HEK293T (cell line): ENCODE measurements at places on chromosomes 16 and 17.
A peak's percentile ranks its signal among the peaks of the same experiment; 100 is the strongest.

GRCh38 chr16:17451843-17452242 lies 18.9 kb downstream of the XYLT1 start:
- no peak for DNase-seq

- DNase-seq: no peak
Observed at GRCh38 chr17:72460711-72461110, 339.9 kb downstream of the SOX9 start.

GRCh38 chr17:77269696-77270681 lies 129.2 kb downstream of the SEC14L1 start:
- DNase-seq: no peak

DNA sequence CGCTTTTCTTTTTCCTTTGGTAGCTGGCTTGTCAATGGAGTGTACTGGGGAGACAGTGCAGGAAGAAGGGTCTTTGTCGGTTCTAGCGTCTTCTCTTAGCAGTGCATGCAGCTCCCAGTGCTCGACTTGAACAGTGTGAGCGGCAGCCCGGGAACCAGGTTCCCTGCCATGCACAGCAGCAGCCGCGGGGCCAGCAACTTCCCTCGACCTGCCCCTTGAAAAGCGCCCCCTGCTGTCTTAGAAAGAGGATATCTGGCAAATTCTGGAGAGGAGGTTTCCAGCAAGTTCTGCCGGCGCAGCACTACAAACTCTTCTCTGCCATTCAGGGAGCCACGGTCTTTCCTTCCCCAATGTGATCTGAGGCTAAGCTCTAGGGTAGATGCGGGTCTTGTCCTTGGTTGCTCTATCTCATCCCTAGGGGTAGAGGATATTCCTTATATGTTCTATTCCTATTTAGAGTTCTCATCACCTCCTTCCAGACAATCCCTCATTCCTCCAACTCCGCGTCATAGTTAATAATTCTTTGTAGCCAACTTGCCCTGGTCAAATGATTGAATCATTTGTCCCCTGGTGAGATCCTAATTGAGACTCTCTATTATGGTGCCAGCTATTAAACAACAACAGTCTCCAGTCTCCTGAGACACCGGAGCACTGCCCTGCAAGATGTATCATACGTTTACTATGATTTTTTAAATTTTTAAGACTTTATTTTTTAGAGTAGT lies 451.3 kb downstream of the PMP22 start:
- peak; percentile 58 for DNase-seq

- no peak for DNase-seq
Observed at GRCh38 chr16:86491640-86492023, 18.7 kb upstream of the FOXF1 start.

DNA sequence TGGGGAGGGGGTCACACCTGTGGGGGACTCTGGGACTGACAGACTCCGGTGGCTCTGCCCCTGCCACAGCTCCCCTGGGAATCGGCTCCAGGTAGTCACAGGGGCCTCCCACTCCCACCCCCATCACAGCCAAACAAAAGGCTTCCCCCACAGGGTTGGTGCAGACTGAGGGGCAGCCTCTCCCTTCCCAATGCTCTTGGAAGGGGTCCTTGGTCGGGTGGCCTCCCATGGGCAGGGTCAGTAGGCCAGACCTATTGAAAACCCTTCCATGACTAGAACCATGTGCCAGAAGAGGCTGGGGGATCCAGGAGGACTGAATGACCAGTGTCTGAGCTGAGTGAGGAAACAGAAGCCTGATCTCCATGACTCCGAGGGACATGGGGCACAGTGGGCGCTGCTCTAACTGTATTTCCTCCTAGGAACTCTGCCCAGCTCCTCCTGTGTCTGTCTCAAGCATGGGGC lies 28.6 kb downstream of the TK2 start:
- DNase-seq: no peak

GRCh38 chr17:38355251-38355650 lies 3.6 kb downstream of the SOCS7 start:
- no peak for DNase-seq

DNA sequence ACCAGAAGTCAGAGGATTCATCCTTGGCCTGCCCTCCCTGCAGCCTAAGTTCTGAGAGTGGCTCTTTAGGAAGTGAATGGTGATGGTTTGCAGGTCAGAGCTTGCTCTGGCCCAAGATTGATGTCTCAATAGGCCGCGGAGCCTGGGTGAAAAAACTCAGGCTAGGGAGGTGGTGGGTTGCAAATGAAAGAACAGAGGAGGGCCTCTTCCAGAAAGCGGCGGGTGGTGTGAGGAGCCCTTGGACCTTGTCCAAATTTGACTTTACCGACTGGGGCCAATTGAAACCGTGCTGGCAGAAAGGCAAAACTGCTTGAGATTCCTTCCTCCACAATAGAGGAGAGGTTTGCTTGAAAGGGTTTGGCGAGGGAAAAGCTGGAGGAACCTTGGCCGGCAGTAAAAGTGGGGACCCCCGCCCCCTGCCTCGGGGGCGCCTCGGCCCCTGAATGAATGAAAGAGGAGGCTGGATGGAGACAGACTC lies 331.3 kb downstream of the SEC14L1 start:
- DNase-seq: peak; percentile 40

- no peak for DNase-seq
Observed at GRCh38 chr16:1026784-1027500, 45.4 kb downstream of the SOX8 start.

GRCh38 chr16:88468275-88469129 lies 15.4 kb downstream of the ZFPM1 start:
- DNase-seq: peak; percentile 66

DNA sequence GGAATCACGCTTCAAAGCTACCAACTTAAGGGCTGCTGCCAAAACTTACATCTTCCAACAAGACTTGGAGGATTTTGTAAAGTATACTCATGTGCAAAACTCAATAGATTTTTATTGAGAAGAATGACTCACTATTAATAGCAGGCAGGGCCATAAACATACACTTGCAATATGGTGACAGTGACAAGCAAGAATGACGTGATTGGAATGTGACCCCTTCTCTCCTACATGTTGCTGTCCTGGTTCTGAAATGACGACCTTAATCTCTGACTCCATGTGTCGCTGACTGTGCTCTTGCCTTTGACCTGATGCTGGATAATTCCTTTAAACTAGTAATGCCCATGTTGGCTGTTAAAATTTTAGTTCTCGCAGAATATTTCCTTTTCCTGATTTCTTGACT lies 174.5 kb downstream of the PARN start:
- DNase-seq: peak; percentile 16

GRCh38 chr16:4938683-4939030 lies 1.7 kb upstream of the PPL start:
- DNase-seq: no peak

GRCh38 chr16:48555155-48555554 lies 54.8 kb downstream of the N4BP1 start:
- DNase-seq: no peak

- DNase-seq: no peak
Observed at GRCh38 chr17:73934696-73935095, 268.8 kb upstream of the RPL38 start.

DNA sequence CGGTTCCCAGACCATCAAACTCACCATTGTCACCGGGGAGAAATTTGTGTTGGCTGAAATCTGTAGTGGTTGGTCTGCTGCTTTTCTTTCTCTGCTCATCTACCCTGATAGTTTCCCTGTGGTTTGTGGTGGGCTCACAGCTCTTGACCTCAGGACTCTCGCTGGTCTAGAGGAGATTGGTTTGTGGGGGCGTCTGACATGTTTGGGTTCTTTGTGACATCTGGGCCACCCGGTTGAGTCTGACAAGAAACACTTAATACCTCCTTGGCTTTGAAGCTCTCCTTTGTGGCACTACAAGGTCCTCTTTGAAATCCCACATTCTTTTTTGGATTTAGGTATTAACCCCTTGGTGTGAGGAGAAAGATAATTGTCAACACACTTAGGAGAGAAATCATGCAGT lies 662.0 kb downstream of the WWOX start:
- DNase-seq: no peak

DNA sequence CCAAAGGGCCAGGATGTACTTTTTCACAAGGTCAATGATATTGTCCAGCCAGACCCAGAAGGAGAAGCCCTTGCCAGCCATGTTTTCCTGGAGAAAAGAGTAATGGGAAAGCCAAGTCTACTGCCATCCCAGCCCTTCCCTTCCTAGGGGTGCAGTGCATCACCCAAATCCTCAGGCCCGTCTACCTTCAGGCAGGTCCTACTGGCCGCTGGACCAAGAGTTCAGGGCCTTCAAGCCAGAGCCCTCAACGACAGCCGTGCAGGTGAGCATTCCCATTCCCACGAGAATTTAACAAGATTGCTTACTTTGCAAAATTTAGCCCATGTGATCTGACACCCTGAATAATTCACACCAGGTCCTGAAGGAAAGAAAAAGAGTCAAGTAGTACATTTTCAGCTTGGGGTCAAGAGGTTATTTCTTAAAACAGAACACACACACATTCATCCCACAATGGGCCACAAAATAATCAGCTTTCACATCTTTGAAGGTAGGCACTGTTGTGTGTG lies 35.0 kb downstream of the STAT5A start:
- DNase-seq: no peak

- DNase-seq: no peak
Observed at GRCh38 chr16:64830653-64831052, 291.2 kb downstream of the CDH11 start.

DNA sequence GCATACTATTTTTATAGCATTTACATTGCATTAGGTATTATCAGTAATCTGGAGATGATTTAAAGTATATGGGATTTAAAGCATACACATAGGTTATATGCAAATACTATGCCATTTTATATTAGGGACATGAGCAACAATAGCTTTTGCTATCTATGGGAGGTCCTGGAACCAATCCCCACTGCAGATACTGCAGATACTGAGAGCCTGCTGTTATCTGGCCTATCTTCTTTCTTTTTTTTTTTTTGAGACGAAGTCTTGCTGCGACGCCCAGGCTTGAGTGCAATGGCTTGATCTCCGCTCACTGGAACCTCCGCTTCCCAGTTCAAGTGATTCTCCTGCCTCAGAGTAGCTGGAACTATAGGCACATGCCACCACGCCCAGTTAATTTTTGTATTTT lies 37.4 kb downstream of the STH start:
- DNase-seq: no peak

- DNase-seq: peak; percentile 47
Observed at GRCh38 chr17:81712468-81713003, 452 bp downstream of the SLC25A10 start.

- DNase-seq: no peak
Observed at GRCh38 chr17:73765824-73766563, 121.7 kb upstream of the SDK2 start.

DNA sequence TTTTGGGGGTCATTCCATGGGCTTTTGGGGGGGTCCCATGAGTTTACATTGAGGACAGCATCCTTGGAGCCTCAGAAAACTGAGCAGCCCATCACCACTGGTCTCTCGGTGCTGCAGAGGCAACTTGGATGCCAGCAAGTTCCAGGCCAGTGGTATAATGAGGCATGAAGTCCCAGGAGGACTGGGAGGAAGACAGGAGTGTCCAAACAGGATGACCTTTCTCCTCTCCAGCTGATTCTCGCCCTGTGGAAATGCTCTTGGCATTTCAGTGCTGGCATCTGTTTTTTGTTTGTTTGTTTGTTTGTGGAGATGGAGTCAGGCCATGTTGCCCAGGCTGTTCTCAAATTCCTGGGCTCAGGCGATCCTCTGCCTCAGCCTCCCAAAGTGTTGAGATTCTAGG lies 347.6 kb downstream of the SNX29 start:
- no peak for DNase-seq

DNA sequence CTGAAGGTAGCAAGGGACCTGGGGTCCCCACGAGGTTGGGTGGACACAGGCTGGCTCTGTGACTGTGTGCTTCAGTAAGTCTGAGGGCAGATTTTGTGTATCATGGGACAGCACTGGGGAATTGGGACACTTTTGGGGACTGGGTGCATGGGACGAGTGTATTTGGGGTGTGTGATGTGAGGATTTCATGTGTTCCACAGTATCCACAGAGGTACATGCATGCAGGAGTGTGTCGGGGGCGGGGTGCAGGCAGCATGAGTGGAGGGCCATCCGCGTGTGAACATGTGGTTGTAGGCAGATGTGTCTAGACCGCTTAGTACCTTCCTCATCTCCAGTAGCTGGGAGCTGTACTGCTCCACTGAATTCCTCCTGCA lies 1.1 kb upstream of the DLX3 start:
- DNase-seq: no peak

- no peak for DNase-seq
Observed at GRCh38 chr17:145671-146541, 8.5 kb downstream of the SCGB1C2 start.

DNA sequence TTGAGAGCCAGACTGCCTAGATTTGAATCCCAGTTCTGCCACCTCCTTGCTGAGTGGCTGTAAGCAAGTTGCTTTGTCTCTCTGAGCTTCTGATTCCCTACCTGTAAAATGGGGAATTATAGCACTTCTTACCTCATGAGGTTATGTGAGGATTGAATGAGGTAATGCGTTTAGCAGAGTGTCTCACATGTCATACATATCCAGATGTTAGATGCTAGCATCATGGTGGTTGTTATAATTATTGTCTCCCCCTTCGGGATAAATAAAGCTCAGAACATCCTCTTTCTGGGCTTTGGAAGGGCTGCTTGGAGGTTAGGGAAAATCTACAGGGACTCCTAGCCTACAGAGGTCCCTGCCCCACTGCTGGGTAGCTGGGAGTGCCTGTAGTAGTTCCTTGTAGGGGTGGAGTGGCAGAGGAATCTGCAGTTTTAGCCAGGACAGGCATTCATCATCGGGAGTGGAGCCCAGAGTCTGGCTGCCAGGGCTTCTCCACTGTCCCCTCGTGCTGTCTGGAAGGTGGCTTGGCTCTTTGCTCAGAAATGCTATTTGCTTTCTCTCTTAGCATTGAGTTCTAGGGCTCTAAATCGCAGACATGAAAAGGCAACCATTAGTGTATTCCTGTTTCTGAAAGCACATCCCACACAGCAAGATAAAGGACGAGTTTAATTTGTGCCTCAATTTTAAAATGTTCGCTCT lies 137.9 kb upstream of the CACNG3 start:
- DNase-seq: no peak

- DNase-seq: no peak
Observed at GRCh38 chr16:12350945-12351344, 374.4 kb downstream of the SNX29 start.

- no peak for DNase-seq
Observed at GRCh38 chr17:65931246-65932149, 260.4 kb downstream of the CEP112 start.

GRCh38 chr16:11022002-11022401 lies 77.6 kb downstream of the CLEC16A start:
- DNase-seq: no peak

- DNase-seq: no peak
Observed at GRCh38 chr17:30586818-30587595, 109.8 kb downstream of the GOSR1 start.

DNA sequence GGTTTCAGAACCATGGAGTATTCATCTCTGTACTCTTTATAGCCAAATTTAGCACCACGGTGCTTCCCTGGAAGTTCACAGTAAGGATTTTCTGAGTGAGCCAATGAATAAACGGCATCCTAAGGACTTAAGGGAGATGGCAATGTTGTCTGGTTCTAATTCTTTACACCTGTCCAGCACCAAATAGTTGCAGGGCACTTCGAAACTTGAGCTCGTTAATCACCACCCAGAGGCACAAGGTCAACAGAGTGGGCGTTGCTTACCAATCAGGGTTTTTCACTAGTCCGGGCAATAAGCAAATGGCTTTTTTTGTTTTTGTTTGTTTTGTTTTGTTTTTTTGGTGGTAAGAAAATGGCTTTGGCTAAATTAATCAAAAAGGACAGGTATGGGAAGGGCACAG lies 28.2 kb upstream of the TMEM220 start:
- no peak for DNase-seq

- DNase-seq: no peak
Observed at GRCh38 chr16:4934591-4934990, 2.4 kb downstream of the PPL start.

GRCh38 chr17:45149669-45150664 lies 1.7 kb downstream of the HEXIM1 start:
- DNase-seq: no peak

GRCh38 chr17:71935341-71935740 lies 185.5 kb upstream of the SOX9 start:
- DNase-seq: no peak
